Substantia nigra (tissue), 51 donors: ENCODE measurements at places on chromosomes 2 and 18.

DNA sequence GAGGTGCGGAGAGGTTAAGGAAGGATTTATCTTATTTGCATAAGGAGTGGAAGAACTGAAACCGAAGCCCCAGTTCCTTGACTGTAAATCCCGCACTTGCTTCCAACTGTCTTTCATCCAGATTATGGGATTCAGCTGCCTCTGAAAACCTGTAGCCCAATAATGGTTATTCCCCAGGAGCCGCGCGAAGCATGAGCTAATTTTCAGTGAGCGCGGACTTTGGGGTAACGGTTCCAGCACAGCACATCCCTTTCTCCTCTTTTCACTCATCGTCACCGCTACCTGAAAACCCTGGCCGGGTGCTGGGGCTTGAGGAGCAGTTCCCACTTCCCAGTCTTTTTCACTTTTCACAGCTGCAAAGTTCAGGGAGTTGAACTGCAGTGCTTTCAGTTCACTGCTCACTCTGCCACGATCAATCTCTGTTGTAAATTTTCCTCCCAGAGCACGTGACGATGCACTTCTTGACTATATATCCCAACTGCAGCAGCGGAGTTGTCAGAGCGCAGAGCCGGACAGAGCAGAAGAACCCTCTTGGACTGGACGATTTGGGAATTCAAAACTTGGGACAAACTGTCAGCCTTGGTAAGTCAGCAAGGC lies at the start of gene KCNE4:
TSS of gene KCNE4 (plus strand) at position 498 of the 597 bp plus-strand sequence. CDS start 641 bp downstream, outside the sequence.
- no peak for DNase-seq

DNA sequence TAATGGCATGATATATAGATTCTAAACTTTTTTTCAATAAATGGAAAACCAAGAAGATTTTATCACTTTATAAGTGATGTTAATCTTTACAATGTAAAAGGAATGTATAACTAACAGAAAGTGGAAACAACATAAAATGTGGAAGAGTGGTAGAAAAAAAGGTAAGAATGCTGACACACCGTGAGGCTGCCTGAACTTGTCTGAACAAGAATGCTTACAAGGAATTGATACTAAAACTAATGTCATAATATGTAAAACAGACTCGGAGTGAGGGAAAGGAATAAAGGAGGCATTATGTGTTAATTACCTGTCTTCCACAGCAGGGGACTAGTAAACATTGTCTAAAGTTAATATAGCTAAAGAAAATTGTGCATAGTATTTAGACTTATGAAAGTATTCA lies 958.8 kb upstream of the TMEFF2 start:
- DNase-seq, result no peak

DNA sequence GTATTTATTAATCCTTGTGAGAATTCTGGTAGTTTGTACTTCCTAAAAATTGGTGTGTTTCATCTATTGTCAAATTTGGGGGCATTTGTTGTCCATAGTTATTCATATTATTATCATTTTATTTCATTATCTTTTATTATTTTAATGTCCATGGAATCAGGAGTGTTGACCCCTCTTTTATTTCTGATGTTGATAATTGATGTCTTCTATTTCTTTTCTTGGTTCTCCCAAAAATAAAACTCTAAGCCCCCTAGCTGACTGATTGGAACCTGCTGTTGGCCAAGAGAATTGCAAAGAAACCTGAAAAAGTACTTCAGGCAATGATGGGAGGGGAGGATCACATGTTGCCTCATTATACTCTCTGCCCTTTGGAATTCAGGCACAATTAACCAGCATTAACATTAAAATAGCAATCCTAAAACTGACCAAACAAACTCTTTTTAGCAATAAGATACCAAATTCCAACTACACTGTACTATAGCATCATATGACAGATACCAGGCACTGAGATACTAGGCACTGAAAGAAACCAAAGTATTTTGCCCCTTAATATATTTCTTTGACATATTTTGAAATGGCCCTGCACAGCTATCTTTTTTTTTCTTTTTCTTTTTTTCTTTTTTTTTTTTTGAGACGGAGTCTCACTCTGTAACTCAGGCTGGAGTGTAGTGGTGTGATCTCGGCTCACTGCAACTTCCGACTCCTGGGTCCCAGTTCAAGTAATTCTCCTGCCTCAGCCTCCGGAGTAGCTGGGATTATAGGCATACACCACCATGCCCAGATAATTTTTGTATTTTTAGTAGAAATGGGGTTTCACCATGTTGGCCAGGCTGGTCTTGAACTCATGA lies 1097.2 kb upstream of the CNTNAP5 start:
- no peak for DNase-seq

GRCh38 chr18:56662063-56662408 lies 10.9 kb downstream of the WDR7 start:
- DNase-seq, result no peak
